ENCODE measurements at places on chromosomes 3 and 15. TPM values are rescaled to one million over a fixed set of nuclear protein-coding genes. Genes with fewer than 3 reads are reported as not detected.

The EAF2 gene
- total RNA-seq, result 4.9 TPM

The UPK1B gene
- 32.8 TPM for total RNA-seq

The SYNPR gene
- total RNA-seq, result 0.90 TPM

GRCh38 chr15:92901995-92902394 is 1.9 kb downstream of the CHD2 start:
- DNase-seq, result no peak

GRCh38 chr3:44252332-44252959 is 10.8 kb downstream of the TOPAZ1 start:
- DNase-seq, result peak; percentile 4

The PLSCR5 gene
- not detected for total RNA-seq

GRCh38 chr3:135181408-135181807 is 386.3 kb downstream of the EPHB1 start:
- no peak for DNase-seq

GRCh38 chr15:78049691-78050440 is 27.6 kb downstream of the TBC1D2B start:
- DNase-seq, result no peak

- peak; percentile 16 for DNase-seq
These were observed 1.4 kb downstream of the DVL3 start for GRCh38 chr3:184156522-184156955.

- DNase-seq, result no peak
These were observed 5.8 kb upstream of the DIS3L start for GRCh38 chr15:66287461-66288057.

The SAMMSON gene
- not detected for total RNA-seq

DNA sequence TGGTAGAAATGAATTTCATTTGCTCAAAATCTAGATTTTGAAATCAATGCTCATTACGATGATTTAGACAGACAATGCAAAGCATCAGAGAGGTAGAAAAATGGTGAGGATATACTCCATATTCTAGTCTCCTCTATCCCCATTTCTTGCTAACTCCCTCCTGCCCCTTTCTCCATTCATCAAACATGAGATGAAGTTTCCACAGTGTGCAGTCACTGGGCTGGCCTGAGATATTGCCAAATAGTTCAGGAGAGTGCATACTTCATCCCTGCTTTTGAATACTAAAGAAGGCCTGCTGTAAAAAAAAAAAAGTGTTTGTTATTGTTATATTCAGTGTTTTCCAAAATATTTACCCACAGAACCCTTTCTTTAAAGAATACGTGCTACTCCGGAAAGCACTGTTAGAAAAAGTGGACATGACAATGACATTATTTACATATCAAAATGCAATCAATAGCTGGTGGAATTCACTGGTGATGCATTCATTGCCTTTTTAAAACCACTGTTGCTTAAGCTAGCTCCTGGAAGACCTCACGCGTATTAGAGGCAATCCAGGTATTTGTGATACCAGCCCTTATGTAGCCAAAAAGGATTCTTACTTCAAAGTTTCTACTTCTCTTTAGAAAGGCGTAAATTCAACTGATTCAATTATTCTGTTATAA is 247.6 kb upstream of the SOX2 start:
- DNase-seq, result no peak

- DNase-seq, result no peak
These were observed 7.5 kb downstream of the EPHB1 start for GRCh38 chr3:134802428-134803050.

The MAP2K5 gene
- total RNA-seq, result 22.2 TPM

DNA sequence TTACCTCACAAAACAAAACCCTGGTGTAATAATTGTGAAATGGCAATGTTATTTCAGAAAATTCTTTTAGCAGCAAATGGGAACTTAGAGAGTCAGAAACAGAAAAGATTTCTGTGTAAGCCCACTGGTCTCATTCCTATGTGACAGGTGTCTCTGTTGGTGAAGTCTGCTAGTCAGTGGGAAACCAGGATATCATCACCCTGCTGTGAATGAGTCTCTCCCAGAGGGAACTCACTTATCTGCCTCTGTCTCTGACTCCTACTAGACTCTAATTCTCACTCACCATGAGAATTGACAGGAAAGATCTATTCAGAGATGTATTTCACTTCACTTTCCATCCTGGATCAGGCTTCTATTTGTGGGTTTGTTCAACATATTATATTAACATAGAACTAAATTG is 266.0 kb downstream of the EPHA3 start:
- no peak for DNase-seq

DNA sequence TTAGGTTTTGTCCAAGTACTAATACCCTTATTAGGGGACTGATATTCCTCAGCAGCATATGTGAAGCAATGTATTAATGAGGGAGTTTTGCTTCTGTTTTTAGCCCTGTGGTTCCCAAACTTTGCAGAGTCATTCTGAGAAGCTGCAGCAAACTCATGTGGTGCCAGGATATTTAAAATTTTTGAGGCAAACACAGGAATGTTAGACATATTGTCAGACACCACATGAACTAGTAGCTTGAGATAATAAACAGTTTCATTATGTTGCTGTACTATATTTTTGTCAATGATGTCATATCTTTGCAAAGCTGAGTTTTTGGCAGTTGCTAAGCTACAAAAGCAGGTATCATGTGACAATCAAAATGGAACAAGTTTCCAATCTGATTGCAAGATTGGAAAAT is 36.6 kb downstream of the ATP6V1A start:
- no peak for DNase-seq

The CMTM8 gene
- total RNA-seq, result 19.9 TPM

DNA sequence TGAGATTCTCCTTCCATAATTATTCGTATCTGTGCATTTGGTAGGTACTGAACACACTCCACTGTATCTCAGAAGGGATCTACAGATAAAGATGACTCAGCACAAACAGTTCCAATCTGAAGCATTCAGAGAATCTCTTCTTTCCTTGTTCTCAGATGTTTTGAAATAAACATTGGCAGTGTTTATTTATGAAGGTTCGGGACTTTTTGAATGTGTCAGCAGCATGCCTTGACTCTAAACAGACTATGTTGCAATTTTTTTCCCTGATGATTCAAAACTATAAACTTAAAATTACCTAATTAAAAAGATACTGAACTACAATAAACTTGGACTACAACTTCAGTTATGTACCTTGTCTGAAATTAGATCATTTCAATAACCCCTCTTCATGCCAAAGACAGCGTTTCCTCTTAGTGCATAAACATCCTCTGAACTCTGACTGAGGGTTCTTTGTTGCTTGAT is 612.9 kb upstream of the TBL1XR1 start:
- DNase-seq, result no peak
